ENCODE measurements at places on chromosomes 6 and 20.

- no peak for DNase-seq
Measured at GRCh38 chr20:44433751-44434538, 41.7 kb upstream of the TTPAL start.

GRCh38 chr6:155523821-155524651 lies 68.4 kb upstream of the NOX3 start:
- DNase-seq: no peak

DNA sequence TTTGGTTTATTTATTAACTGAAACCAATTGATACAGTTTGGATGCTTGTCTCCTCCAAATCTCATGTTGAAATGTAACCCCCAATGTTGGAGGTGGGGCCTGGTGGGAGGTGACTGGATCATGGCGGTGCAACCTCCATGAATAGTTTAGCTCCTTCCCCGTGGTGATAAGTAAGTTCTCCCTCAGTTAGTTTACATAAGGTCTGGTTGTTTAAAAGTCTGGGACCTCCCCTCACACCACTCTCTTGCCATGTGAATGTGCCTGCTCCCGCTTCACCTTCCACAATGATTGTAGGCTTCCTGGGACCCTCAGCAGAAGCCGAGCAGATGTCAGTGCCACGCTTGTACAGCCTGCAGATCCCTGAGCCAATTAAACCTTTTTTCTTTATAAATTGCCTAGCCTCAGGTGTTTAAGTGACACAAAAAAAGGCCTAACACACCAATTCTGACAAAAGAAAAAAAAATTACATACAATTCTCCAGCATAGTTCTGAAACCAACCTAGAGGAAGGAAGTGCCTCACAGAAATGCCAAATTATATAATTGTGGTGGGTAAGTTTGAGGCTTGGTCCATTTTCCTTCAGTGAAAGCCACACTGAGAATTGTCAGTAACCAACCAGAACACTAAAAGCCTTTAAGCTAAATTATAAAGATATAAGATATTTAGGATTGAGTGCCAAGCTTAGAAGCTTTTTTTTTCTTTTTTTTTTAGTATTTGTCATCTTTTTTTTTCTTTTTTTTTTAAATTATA lies 15.0 kb downstream of the MAP7 start:
- DNase-seq: no peak

DNA sequence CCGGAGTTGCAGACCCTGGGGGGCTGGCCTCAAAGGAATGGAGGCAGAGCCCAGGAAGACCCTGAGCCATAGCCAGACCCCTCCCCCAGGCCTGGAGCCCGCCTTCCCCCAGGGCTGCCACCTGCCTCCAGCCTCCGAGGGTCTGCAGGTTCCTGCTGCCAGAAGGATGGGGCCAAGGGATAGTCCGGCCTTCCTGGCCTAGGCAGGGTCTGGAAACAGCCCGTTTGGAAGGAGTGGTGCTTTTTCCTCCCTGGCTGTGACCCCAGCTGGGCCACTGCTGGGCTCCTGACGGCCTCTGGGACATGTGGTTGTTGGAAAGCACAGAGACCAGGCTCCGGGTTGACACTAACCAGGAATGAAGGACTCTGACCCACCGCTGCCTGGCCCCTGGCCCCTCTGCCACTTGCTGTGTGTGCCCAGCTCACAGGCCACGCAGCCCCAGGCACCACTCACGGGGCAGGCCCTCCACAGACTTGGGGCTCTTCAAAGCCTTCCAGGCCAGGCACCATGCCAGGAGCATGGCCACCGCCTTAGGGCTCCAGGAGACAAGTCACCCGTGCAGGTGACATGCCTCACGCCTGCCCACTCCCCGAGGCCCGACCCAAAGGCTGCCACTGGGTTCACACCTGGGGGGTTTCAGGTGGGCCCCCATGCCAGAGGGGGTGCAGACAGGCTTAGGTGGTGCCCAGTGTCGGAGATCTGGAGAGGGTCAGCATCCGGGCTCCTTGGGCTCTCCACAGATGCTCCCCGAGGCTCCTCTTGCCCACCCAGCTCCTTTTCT lies 3.9 kb upstream of the LAMA5 start:
- no peak for DNase-seq

DNA sequence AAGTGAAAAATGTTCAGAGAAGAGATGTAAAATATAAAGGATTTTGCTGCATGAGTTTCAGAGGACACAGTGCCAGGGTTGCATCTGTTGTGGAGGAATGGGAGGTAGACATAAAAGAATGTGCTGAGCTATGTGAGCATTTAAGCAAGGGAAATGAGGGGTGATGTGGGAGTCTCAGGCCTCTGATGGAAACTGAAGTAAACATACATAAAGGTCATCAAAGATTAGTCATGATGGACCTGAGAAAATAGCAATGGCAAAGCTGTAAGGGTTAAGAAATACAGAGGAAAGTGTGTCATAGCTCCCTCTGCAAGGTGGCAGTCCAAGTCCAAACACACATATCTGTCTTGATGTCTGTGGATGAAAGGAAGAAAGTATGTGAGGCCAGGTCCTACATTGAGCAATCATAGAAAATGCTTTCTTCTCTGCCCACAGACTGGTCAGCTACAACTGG lies 306.6 kb upstream of the ECI2 start:
- DNase-seq: no peak

DNA sequence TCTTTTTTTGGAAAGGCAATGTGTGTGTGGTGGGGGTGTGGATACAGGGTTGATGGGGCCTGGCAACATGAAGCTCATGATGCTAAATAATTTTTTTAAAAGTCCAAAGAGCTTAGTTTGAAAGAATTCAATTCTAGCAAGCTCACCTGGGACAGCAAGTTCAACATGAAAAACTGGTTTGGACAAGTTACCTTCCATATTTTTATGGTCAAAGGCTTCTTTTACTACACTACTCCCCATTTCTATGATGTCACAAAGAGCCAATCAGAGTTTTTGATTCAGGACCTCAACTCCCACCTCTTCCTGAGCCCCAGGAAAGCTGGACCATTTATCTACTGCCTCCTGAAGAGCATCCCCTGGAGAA lies 66.1 kb upstream of the CTNNBL1 start:
- no peak for DNase-seq

DNA sequence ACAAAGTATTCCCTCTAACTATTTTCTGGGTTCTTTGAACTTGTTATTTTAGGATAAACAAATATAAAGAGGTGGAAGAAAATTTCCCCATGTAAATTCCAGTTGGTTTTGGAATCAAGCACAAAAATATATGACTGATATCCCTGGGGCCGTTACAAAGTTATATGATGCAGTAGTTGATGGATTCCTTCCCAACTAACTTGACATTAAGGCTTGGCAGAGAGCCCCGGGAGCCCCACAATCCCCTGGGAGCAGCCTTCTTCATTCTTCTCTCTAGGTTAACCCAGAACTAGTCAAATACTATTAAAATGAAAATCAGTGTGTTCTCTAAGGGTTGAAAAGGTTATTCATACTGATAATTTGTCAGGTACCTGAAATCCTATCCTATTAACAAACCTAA lies 508.9 kb upstream of the SOX4 start:
- DNase-seq: no peak

DNA sequence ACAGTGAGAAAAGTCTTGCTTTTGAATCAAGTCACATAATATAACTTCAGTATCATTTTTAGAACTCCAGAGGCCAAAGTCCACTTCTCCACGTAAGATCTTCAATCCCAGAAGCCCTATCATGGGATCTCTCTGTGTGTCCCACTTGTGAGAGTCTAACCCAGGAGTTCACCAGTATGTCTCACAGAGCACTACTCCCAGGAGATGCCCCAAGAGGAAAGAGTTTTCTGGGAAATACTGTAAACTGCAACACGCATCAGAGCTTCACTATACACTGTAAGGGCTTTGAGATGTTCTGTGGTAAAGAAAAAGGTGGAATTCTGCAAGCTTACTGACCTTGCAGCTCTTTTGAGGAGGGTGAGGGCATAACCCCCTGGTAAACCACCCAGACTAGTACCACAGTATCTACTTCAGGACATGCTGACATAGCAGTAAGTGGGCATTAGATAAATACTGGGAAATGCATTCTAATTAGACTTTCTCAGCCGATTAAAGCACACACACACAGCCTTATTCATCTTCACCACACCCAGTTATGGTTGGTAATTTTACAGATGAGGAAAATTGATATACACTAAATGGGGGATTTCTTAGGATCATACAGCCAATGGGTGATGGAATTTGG lies 12.3 kb downstream of the DCBLD1 start:
- DNase-seq: no peak

- no peak for DNase-seq
Measured at GRCh38 chr6:46017726-46018125, 2.1 kb upstream of the CLIC5 start.

DNA sequence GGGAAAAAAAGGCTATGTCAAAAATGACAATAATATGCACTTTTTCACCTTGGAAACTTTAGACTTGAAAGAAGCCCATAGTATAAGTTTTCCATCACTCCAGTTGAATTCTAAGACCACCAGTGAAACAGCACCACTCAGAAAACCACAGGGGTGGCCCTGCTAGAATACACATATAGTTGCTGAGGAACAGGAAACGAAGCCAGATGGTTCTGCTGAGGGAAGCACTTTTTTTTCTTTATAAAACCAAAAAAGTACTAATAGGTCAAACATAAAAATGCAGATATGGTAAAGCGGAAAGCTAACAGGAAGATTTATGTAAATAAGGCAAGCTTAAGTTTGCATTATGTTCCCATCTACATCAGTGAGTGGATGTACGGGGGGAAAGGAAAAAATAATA lies 303.9 kb downstream of the FOXC1 start:
- no peak for DNase-seq

- DNase-seq: no peak
Measured at GRCh38 chr6:136090929-136091328, 159.2 kb downstream of the MTFR2 start.

- no peak for DNase-seq
Measured at GRCh38 chr6:153001767-153002612, 519 bp downstream of the MTRF1L start.

DNA sequence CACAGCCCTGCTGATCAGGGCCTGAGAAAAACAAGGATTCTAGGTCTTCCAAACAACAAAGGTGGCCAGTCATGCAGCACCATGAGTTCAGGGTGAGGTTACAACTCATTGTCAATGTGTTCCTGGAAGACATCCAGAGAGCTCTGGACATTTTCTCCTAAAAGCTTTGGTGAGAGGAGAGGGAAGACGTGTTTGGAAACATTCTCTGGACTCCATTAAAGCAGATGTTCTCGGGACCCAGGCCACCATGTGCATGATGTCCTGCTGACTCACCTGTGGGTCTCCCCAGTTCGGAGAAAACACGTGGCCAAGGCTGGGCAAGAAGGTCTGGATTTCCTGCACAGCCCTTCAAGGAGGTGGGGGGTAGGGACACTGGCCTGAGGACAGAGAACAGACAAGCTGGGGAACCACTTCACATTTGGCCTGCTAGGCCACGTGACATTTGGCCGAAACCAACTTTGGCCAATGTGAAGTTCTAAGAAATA lies 61.6 kb downstream of the KCNB1 start:
- no peak for DNase-seq

GRCh38 chr6:164870164-164870563 lies 439.2 kb downstream of the C6orf118 start:
- no peak for DNase-seq

GRCh38 chr6:13641315-13641714 lies 26.2 kb downstream of the NOL7 start:
- DNase-seq: no peak

GRCh38 chr20:17934141-17934862 lies 34.3 kb downstream of the SNX5 start:
- DNase-seq: no peak

- DNase-seq: no peak
Measured at GRCh38 chr6:169337886-169338445, 84.3 kb upstream of the THBS2 start.

GRCh38 chr6:104642871-104643270 lies 216.8 kb downstream of the HACE1 start:
- no peak for DNase-seq

- DNase-seq: no peak
Measured at GRCh38 chr6:43736211-43736786, 33.7 kb upstream of the VEGFA start.

GRCh38 chr6:63805808-63806572 lies 170.4 kb downstream of the PHF3 start:
- no peak for DNase-seq

- DNase-seq: no peak
Measured at GRCh38 chr20:34433391-34433790, 70.3 kb downstream of the ITCH start.

DNA sequence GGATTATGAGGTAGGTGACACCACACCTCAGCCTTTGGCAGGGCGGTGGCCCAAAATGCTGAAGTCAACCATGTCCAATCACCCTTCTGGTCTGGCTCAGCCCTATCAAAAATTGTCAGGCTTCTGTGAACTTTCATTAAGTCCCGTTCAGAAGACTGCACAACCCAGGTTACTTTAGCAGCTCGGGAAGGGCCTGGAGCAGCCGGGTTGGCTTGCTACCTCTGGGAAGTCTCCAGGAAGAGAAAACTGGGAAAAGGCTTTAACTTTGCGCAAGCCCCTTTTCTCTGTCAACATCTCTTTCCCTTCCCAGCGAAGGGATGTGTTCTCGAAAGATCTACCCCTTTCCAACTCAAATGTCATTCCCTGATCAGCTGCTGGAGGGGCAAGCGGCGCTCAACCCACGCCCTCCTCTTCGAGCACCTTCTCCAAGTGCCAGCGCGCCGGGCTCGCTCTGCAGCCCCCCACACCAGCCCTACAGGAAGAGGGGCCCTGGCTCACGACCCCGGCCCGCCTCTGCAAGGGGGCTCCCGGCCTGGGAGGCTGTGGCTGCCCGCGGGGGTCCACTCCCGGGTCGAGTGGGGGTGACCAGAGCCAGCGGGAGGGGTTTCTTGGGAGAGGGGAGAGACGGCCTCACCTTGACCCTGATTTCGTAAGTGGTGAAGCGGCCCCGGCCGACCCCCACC lies 573 bp downstream of the SNX3 start:
- DNase-seq: peak; percentile 7

- DNase-seq: no peak
Measured at GRCh38 chr6:39934131-39934757, at the start of gene MOCS1. Gene MOCS1, minus strand, starts transcription at chr6:39934462. Its CDS starts 45 bp downstream, at chr6:39934417.

DNA sequence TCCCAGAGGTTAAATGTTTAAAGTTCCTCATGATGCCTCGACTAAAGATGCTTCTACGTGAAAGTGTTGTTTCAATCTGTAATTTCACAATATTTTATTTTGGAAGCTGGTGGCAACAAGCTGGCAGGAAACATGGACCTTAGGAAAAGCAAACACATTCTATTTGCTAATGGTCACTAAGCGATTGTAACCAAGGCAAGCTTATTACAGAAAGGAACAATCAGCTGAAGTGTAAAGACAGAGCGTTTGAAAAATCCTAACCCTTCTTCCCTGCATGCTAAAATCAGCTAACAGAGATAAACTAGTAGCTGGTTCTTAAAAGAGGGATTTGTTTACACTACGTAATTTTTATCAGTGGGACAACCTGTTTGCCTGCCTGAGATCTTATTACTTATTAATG lies 50.0 kb downstream of the IL20RA start:
- DNase-seq: no peak

- no peak for DNase-seq
Measured at GRCh38 chr6:134057478-134057877, 5.1 kb upstream of the SLC2A12 start.

- no peak for DNase-seq
Measured at GRCh38 chr6:83359638-83360037, 71.2 kb downstream of the ME1 start.

DNA sequence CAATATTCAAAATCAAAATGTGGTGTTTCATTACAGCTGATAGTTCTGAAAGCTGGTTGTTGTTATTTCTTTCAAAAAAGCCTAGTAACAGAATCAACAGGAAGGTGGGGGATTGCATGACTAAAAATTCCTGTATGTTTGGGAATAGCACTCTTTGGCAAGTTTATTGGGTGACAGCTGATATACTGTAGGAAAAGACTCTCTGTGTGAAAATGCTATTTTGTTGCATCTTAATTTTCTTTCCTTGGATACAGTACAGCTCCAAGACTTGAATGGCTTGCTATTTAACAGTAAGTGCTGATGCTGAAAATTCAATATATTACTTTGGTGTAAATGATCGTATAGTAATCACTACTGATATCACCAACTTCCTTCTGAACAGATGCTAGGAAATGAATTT lies 336.1 kb downstream of the KHDRBS2 start:
- no peak for DNase-seq

Data from effector CD4-positive, alpha-beta T cell (primary cell).